ENCODE measurements at places on chromosomes 16 and 17.

GRCh38 chr17:82160075-82160474 is 52.6 kb downstream of the CCDC57 start:
- DNase-seq: no peak

DNA sequence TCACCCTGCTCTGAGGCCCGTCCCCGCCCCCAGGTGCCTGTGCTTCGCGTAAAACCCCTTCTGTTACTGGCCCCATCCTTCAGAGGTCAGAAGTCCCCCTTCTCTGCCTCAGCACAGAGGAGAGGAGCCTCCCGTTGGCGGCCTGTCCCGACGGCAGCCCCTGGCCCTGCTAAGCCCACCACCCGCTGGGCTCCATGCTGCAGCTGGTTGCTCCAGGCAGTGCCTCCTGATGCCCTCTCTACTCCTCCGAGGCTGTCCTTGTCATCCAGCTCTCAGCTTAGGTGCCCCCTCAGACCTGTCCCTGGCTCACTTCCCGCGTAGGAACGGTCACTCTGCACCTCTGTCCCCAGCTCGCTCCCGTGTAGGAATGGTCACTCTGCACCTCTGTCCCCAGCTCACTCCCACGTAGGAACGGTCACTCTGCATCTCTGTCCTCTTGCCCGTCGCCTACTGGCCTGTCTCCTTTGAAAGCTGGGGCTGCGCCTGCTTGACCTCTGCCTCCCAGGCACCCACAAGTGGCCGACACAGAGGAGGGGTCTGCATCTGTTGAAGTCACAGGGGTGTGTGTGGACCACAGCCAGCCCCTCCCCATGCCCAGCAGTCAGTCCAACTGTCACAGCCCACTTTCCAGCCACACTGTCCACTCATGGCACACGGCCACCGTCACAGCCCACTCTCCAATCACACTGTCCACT is 31.7 kb upstream of the ZC3H18 start:
- no peak for DNase-seq

DNA sequence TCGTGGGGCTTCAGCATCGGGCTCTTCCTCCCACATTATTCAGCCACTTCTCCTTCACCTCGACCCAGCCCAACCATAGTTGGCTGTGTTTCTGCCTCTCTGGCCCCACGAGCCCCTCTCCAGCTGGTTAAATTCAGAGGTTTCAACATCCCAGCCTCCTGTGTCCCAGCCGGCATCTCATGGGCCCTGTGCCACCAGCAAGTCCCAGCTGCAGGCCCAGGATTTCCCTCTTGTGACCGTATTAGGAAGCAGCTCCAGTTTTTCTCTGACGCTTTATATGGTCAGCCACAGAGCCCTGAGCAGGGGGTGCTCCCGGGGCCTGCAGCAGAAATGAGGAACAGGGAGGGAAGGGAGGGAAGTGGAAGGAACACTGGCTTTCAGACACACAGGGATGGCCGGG is 27.4 kb downstream of the MYH11 start:
- DNase-seq: no peak

GRCh38 chr16:76976101-76976500 is 214.9 kb upstream of the MON1B start:
- DNase-seq: no peak

- DNase-seq: no peak
Measured at GRCh38 chr16:66150698-66151482, 215.6 kb upstream of the CDH5 start.

GRCh38 chr16:4548124-4548523 is 8.0 kb upstream of the C16orf96 start:
- DNase-seq: no peak

DNA sequence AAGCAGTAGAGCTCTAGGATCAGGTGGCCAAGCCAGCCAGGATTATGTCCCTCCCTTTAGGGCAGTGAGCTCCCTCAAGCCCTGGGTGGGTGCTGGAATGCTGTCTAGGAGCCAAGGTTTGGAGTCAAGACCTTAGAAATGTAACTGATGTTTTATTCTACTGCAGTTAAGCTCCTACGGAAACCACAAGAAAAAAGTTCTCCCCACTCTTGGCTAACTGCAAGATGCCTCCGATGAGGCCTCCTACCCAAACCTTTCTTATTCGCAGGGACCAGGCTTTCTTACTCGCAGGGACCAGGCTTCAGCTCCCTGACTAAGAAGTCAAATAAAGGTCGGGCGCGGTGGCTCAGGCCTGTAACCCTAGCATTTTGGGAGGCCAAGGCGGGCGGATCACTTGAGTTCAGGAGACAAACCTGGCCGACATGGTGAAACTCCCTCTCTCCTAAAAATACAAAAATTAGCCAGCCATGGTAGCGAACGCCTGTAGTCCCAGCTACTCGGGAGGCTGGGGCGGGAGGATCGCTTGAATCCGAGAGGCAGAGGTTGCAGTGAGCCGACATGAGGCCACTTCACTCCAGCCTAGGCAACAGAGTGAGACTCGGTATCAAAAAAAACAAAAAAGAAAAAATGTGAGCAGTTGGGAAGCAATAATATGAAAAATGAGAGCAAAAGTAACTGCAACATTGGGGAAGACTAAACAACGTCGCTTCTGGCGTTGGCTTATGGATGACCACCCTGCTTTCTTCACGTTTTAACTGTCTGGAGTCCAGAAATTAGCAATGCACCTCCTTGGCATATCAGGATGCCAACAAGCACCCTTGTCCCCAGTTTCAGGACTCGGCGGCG is 31.7 kb upstream of the ARL4D start:
- DNase-seq: peak; percentile 21

DNA sequence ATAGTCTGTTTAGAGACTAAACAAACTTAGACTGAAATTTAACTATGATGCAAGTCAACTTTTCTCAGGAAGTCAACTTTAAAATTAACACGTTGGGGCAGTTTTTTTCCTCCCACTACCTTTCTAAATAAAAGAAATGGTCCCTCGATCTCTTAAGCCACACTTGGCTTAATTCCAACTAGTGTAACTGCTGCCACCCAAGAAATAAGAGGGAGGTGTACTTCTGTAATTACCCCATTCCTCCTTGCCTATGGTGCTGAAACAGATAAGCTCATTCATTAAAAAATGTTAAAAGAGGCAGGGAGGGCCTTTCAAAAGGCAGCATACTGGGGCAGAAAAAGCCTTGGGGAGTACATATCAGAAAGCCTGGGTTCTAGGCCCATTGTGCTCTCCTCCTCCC is 59.8 kb downstream of the NCOR1 start:
- no peak for DNase-seq

DNA sequence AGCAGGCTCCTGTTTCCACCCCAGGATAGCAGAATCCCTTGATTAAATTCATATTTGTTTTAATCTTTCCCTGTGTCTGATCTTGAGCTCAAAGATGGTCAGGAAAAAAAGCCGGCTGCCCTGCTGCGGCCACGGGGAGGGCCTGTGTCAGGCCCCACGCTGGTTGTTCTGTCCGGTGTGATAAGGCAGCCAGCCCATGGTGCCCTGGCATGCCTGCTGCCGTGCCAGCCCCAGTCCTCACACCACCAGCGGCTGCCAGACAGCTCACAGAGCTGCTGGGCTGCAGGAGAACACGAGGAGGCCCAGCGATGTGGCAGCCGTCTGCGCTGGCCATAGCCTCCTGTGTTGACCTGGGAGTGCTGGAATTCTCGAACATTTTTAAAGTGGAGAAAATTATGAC is 34.7 kb upstream of the BRD7 start:
- no peak for DNase-seq

DNA sequence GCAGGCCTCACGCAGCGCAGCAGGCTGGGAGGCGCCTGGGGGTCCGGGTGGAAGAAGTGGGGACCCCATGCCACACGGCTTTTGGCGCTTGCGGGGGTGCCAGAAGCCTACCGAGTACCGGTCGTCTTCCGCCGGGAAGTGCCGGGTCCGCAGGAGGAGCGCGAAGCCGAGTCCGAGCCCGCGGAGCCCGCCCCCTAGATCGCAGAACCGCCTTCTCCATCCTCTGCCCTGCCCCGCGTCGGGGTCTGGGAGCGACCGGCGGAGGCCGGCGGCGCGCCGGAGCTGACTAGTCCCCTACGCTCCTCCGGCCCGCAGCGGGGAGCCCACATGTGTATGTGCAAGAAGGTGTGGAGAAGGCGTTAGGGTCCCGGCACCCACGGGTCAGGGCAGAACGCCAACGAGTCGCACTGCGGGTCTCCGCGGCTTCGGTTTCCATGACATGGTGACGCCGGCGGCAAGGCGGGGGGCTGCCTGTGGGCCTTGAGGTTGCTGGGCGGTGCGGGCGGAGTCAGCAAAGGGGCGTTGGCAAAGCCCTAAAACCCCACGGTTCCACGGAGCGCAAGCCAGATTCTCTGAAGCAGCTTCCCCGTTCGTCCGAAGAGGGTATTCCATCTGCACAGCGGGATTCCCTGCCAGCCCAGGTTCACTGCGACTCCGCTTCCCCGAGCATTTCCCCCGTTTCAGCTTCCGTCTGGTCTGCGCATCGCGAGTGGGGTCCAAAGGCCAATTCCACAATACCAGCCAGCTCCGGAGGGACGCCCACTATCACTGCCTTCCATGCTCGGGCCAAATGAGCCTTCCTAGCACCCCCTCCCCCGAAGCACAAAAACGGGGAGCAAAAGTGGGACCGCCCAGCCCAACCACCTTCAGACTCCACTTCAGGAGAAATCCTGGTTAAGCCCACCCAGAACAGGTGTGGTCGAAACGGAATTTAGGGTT is 2.3 kb upstream of the LHX1 start:
- DNase-seq: peak; percentile 30

DNA sequence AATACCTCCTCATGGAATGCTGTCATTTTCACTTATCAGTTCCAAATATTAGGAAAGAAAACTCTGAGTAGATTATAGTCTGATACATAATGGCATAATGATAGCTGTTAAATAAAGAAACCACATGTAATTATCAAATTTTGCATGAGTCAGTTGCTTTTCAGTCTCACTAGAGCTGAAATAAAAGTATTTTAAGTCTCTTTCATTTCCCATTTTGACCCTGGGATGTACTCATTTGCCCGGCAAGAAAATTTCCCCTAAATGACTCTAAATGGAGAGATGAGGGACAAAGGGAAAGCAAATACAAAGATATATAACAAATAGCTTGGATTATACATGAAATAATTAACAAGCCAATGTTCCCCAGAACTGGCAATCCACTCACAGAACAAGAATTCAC is 47.9 kb upstream of the CPHXL start:
- DNase-seq: no peak

- DNase-seq: no peak
Measured at GRCh38 chr17:65231086-65231485, 93.9 kb downstream of the RGS9 start.

GRCh38 chr17:43092901-43093300 is 32.3 kb downstream of the BRCA1 start:
- no peak for DNase-seq

DNA sequence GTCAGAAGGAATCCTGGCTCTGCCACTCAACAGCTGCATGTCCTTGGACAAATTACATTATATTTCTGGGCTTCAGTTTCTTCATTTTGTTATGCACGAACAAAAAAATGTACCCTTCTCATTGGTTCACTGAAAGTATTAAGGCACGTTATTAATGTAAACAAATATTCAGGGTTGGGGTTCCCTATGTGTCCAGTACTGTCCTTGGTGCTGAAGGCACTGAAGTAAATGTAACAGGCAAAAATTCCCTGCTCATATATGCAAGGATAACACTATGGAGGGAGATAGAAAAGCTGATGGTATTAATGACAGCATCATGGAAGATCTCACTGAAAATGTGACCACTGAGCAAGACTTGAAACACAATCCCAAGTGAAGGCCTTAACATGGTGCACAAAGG is 386.6 kb downstream of the XYLT1 start:
- DNase-seq: no peak

- peak; percentile 38 for DNase-seq
Measured at GRCh38 chr17:39737760-39738567, at the start of gene GRB7. TSS of gene GRB7 (plus strand) at chr17:39737938. CDS start at chr17:39742302, 4,364 bp downstream.

- DNase-seq: no peak
Measured at GRCh38 chr16:79325226-79325945, 275.2 kb downstream of the MAF start.

DNA sequence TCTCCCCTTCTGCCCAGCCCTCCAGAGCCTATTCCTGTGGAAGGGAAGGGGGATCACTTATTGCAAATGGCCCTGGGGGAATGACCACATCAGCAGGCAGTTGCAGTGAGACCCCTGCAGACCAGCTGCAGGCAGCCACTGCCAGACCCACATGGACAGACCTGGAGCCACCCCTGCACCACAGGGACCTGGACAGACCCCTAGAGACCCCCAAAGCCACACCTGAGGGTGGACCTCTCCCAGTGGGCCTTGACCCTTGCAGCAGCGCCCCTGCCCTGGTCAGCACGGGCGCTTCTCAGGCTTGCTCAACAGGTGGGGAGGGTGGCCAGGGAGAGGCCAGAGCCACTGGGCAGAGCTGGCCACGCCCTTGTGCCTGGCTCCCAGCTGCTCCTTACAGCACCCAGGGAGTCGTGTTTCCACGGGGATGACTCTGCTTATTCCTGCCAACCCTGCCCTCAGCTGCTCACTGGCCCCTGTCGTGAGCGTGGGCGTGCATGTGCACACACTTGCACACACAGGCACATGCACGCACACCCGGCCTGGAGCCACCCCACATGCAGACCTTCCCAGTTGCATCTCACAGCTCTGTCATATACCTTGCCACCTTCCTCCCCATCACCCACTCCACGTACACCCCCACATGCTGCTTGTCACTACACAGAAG is 1.3 kb upstream of the SCN4A start:
- DNase-seq: no peak

DNA sequence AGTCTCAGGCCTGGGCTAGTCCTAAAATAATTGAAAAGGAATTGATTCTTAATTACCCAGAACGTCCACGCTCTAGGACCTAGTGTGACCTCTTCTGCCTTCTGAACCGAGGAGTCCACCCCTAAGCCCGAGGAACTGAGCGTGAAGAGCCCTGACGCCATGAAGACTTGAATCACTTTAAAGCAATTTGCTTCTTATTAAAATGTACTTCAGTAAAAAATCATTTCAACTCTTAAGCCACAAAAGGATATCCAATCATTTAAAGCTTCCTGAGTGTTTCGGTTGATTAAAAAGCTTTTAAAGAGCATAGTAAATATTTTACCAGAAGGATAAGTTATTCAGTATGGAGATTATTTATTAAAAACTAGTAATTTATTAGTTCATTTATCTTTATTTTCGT is 11.6 kb downstream of the HSBP1 start:
- no peak for DNase-seq

DNA sequence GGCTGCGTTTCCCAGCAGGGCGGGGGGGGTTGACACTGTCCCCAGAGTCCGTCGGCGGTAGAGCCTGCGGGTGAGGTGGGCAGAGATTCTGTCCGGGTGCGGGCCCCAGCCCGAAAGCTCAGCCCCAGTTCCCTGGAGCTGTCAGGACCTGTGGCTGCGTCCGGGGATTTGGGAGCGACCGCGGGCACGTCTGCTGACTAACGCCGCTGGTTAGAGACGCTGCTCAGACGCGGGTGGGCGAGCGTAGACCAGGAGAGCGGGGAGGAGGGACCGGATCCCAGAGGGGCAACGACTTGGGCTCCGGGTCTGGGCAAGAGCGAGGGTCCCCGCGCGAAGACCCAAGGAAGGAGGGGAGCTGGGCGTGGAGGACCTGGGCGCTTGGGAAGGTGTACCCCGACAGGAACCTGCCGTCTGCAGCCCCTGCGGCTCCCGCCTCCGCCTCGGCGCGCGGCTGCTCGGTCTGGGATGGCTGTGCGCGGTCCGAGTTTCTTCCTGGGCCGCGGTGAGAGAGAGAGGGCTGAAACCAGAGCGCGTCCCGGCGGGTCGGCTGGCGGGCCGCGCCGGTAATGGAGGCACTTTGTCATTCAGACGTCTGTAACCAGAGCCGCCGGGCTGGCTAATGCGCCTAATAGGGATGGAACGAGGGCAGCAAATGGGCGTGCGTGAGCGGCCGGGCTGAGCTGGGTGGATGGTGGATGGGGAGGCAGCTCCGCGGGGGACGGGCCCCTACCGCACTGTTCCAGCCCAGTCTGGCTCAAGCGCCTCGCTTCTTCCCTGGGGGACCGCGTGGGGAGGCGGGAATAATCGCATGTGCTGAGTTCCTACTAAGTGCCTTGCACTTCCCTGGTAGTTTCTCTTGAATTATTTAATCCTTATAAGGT is 2.3 kb downstream of the NGFR start:
- peak; percentile 25 for DNase-seq

All from CD4-positive, alpha-beta T cell treated with Interleukin-17A for 4 hours (primary cell).